ENCODE measurements at places on chromosomes 5 and 9.

GRCh38 chr5:113186061-113186460, 209.5 kb downstream of the DCP2 start:
- DNase-seq = no peak

- DNase-seq = no peak
Observed at GRCh38 chr5:81006947-81007636, 46.9 kb downstream of the RASGRF2 start.

GRCh38 chr5:74762599-74762998, 4.3 kb downstream of the GFM2 start:
- no peak for DNase-seq

DNA sequence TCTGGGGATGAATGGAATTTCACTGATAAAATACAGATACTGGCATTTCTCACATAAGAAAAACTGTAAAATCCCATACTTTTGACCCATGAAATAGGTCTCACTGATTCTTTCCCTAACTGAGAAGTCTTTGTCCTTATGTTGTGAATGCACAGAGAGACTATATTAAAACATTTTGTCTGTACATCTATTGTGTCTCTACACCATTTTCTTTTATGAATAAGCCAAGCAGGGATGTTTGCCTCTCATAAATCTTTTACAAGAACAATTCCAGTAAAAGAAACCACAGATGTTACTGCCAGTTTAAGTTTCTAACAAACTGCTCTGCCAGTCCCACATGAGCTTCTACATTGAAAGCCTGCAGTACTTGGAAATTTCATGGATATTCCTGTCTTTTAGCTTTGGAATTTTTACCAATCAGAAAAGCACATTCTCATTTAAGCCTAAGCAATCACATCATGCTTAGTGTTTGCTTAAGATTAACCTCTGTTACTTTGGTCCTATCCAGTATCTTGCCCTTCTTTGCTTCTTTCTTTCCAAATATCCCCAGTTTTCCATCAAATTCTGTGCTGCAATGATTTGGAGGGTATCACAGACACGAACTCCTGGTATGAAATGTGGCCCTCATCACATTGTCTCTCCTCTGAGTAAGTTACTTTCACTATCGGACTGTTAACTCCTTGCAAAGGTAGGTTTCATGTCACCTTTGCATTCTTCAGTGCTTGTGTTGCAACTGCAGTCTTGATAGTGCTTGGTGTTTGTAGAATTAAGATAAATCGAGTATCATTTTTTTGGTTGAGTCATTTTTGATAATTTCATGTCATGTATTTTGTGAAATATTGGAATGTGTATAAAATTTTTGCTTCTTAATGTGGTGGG, 415.1 kb upstream of the ADAMTSL1 start:
- no peak for DNase-seq

DNA sequence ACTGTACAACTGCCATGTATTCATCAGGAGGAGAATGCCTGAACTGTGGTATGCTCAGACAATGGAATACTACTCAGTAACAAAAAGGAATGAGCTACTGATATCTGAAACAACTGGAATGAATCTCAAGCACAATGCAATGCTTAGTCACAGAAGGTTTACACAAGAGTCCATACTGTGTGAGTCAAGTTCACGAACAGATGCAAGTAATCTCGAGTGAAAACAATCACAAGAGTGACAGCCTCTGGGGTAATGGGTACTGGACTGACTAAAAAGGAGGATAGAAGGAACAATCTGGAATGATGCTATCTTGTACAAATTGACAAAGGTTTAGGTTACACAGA, 19.5 kb upstream of the GOLGA1 start:
- no peak for DNase-seq

DNA sequence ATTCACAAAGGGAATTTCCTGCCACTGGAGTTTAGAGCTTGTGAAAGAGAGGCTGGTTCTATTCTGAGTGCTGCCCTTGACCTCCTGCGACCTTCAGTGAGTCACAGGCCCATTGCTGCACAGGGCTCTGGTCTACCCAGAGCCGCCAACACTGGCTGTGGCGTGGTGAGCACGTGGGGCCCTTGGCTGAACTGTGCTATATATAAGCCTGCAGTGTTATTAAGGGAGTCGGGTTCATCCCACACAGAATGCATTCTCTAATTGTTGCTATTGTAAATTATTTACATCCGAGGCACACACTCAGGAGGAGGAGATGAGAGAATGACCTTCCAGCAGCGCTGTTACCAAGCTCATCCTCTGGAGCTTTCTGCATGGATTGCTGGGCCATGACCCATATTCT, 47.1 kb downstream of the BRINP1 start:
- no peak for DNase-seq

DNA sequence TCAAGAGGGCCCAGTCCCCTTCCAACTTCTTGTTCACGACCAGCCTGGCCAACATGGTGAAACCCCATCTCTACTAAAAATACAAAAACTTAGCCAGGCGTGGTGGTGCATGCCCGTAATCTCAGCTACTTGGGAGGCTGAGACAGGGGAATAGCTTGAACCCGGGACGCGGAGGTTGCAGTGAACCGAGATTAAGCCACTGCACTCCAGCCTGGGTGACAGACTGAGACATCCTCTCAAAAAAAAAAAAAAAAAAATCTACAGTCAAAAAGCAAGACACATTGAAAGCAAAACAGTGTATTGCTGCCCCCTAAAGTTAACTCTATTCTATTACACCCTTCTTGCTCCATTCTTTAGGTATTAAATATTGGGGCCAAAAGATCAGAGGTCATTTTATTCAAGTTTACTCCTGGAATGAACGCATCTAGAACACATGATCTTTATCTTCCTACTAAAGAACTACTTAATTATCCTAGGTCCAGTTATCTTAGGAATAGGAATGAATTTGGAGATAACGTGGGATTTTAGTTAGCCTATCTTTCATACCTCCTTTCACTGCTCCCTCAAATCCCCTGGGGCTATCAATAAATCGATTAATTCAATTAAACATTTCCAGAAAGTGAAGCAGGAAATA, 2.4 kb downstream of the ATG12 start:
- DNase-seq = no peak

GRCh38 chr5:73302797-73303147, 129.8 kb downstream of the TMEM174 start:
- DNase-seq = no peak

GRCh38 chr9:124975131-124975530, 34.2 kb upstream of the GOLGA1 start:
- no peak for DNase-seq

DNA sequence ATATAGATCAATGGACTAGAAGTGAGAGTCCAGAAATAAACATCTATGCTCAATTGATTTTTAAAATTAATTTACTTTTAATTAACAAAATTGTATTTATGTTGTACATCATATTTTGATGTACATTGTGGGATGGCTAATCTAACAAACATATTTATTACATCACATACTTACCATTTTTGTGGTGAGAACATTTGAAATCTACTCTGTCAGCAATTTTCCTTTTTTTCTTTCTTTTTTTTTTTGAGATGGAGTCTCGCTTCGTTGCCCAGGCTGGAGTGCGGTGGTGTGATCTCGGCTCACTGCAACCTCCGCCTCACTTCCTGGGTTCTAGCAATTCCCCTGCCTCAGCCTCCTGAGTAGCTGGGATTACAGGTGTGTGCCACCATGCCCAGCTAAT, 32.4 kb upstream of the SHB start:
- no peak for DNase-seq

DNA sequence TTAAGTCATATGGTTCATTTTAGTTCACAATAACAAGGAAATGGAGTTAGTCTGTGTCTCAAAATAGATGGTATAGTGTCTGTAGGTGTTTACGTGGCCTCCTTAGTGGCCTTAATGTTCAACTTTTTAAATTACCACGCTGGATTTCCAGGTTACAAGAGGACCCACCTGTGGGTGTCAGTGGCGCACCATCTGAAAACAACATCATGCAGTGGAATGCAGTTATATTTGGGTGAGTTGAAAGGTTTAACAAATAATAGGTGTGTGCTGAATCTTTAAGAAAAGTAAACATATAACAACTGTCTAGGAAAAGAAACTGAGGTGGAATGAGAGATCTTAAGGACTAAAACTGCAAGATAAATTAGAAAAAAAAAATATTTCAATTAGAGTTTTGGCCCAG, 2.9 kb downstream of the UBE2B start:
- no peak for DNase-seq

DNA sequence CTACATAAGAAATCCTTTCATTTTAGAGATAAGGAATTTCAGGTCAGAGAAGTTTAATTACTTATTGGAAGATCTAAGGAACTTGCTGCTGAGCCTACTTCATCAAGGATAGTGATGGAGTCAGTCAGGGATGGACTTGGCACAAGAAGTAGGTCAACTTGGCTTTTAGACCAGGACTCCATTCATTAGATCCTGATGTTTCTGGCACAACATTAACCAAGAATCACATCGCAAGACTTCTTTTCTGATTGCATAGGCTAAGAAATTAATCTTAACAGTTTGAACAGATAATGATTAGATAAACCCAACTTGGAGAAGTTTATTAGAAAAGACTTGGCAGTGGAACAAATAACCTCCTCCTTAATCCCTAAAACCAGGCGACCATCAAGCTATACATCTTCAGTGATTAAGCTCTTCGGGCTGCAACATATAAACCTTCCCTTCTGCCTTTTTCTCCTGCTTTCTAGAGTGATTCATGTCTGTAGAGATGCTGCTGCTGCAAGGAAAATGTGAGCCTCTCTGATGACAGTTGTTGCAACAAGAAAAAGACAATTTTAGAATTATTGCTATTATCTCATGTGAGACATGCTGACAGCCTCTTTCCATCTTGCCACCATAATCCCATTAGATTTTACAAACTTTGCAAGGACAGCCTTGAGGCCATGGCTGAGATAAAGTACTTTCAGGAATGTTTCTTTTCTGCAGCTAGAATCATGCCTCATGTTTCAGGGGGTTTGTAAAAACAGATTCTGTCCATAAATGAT, 207.9 kb upstream of the SLC27A6 start:
- DNase-seq = no peak

- no peak for DNase-seq
Observed at GRCh38 chr9:134598884-134599245, 42.7 kb upstream of the COL5A1 start.

GRCh38 chr5:143471666-143472464, 68.4 kb upstream of the NR3C1 start:
- DNase-seq = no peak
